ENCODE measurements at places on chromosomes 3 and 15.
A peak's percentile ranks its signal among the peaks of the same experiment; 100 is the strongest.

GRCh38 chr3:1439395-1439794, 346.6 kb downstream of the CNTN6 start:
- DNase-seq = no peak

DNA sequence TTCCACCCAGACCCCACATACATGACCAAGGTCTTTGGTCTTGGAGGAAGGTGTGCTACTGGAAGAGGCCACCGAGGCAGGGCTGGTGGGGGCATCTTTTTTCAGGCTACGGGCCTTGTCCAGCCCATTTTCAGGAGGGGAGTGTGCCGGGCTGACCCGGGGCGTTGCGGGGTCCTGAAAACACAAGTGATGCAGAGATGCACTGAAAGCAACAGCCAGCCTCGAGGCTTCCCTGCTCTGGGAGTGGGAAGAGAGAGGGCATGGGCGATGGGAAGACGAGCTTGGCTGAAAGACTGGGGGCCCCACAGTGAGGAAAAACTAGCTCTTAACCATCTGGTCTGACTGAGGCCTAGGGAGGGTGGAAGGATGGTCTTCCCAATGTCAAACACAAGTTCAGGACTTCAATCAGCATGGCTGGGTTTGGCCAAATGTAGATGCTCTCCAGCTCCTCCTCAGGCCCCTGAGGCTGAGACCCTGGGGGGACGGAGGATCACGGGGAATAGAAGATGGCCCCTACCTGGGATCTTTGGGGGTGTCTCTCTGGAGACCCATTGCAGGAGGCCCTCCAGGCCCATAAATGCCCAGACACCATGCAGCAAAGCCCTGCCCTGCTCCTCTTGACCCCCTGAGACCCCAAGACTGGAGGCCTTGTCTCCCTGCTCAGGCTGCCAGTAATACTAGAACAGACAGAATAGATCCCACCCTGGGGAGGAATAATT, 38.9 kb downstream of the TLE3 start:
- no peak for DNase-seq

DNA sequence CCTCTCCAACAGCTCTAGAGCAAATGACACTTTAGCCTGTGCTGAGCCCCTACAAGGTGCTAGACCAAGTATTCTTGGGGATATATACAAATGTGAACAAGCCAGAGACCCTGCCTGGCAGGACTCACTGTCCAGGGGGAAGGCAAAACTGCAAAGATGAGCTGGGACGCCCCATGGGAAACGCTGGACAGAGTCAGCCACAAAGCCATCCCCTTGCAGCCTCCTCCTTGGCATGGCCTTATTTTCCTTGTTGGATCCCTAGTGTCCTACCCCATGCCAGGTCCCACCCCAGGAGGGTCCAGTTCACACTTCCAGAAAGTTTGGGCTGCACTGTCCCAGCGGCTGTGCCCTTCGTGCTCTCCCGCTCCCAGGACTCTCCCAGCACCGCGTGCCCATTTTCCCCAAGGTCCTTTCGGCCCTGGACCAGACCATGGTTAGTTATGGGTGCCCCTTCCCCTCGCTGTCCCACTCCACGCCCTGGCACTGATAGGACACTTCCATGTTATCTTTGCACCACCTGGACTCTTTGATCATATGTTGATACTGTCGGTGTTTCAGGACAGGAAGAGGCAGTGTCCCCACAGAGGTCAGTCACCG, 5.8 kb upstream of the NRROS start:
- DNase-seq = no peak

DNA sequence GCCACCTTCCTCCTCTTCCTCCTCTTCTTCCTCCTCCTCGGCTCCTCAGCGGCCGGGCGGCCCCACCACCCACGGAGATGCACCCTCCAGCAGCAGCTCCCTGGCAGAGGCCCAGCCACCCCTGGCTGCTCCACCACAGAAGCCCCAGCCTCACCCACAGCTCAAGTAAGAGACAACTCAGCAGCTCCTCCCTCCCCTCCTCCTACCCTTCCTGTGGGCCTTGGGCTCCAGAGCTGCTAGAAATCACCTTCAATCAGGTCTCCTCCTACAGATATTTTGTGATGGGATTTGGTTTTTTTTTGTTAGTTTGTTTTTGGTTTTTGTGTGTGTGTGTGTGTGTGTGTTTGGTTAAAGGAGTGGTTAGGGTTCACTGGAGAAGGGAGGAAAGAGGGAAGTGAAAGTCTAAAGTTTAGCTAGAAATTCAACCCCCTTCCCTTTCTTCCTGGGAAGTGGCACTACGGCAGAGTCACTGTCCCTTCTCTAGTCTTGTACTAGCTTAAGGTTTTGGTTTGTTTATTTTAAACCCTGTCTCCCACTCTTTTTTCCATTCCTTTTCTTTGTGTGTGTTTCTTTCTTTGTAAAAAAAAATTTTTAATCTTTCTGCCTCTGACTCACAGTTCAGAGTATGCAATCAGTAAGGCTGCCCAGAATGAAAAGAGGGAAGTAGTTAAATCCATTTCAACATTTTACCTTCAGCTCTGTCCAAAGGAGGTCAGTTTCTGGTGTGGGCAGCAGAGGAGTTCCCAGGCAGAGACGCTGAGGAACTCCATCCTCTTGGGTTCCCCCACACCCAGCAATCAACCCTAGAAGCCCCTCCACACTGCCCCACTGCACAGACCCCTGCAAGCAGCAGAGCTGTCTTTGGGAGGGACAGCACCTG, 29.0 kb upstream of the TIMP4 start:
- DNase-seq = peak; percentile 75

GRCh38 chr3:98972155-98972554, 70.7 kb upstream of the DCBLD2 start:
- DNase-seq = peak; percentile 97

- peak; percentile 81 for DNase-seq
Measured at GRCh38 chr15:75840659-75841058, 2.6 kb upstream of the UBE2Q2 start.

DNA sequence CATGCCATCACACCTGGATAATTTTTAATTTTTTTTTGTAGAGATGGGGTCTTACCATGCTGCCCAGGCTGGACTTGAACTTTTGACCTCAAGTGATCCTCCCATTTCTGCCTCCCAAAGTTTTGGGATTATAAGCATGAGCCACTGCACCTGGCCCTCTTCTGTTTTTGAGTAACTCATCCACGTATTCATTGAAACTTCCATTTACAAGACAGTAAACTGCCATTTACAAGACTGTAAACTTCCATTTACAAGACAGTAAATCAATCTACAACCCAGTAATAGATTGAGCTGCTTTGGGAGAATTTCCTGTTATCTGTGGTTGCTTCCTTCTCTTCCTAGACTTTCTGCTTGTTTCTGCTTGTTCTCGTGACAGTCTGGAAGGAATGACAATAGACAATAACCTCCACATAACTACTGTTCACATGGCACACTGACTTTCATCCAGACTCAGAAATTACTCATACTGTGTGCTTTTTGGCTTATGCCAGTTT, 114.7 kb upstream of the CCNL1 start:
- DNase-seq = no peak

DNA sequence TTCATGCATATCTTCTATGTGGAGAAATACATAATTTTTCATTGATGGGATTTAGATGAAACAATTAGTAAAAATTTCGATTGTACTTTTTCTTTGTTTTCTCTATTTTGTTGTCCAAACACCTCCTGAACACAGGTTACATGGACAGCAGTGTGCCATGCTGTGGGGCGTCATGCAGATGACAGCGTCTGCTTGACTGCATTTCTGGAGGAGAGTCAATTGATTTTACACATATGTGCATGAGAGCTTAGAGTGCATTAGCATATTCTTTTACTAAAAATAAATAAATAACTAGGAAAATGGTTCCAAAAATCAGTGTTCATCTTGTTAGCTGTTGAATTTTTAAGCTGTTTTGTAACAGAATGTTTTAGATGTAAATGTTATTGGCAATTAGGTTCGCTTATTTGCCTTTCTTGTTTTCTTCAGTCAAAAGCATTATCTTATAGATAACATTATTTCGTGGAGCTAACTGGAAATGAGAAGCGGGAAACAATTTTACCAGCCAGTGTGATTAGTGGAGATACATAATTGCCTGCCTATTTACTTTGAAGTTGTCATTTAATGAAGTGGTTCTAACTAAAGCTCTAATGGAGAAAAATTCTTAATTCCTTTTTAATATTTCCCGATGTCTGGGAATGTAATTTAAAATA, 82.7 kb upstream of the VGLL3 start:
- DNase-seq = no peak

- no peak for DNase-seq
Measured at GRCh38 chr15:89356634-89357298, 22.1 kb upstream of the POLG start.

- peak; percentile 73 for DNase-seq
Measured at GRCh38 chr3:69088063-69088462, 3.3 kb downstream of the ARL6IP5 start.

- no peak for DNase-seq
Measured at GRCh38 chr3:192373032-192373431, 354.3 kb downstream of the FGF12 start.

GRCh38 chr3:196287090-196287439, 461 bp downstream of the PCYT1A start:
- peak; percentile 23 for DNase-seq

- peak; percentile 49 for DNase-seq
Measured at GRCh38 chr15:39499681-39500080, 81.2 kb upstream of the THBS1 start.

- DNase-seq = no peak
Measured at GRCh38 chr3:126109146-126109879, 25.4 kb upstream of the SLC41A3 start.

- DNase-seq = no peak
Measured at GRCh38 chr3:43970920-43971319, 270.8 kb upstream of the TOPAZ1 start.

DNA sequence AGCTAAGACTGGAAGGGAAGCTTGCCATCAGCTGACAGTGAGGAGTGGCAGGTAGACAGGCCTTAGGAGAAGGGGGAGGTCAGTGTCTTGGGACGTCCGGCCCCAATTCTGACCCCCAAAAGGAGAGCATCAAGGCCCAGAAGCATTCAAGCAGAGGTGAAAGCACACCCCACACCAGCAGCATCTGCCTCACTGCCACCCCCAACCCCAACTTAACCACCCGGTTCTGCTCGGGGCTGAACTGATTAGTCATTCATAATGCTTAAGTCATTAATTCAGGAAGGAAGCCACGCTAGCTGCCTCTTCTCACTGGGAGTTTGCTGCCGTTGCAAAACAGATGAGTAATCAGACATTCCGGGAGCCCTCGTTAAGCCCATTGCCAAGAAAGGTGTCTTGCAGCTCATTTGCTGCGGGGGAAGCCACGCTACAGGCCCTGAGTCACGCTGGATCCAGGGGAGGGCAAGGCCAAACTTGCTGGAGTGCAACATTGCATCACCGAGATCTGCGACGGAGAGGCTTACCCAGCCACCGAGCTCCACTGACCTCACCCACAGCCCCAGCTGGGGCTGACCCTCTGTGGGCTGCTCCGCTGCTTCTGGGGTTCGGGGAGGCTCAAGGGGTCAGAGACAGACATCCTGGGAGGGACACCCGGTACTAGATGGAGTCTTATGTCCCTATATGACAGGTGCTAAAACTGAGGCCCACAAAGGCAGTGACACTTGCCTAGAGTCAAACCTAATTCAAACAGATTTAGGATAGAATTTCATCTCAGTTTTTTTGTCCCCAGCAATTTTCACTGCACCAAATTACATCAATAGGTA, 46.4 kb upstream of the HES1 start:
- peak; percentile 99 for DNase-seq

DNA sequence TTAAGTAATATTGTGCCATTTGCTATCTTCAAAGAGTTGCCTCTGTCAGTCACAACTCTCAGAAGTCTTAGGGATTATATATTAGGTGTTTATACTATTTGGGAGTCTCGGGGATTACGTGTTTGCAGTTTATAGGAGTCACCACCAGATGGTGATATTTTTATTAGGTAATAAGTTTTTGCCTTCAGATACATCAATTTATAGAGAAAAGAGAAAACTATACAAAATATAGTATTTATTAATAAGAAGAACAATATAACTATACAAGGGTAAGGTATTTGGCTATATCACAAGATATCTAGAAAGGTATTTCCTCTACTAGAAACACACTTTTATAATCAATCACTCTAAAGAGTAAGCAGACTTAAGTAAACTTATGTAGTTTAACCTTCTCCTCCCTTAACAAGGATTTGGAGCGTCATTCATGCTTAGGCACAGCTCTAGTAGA, 10.7 kb upstream of the DHX36 start:
- DNase-seq = peak; percentile 61

GRCh38 chr3:172675441-172676193, 35.2 kb downstream of the NCEH1 start:
- DNase-seq = peak; percentile 69

DNA sequence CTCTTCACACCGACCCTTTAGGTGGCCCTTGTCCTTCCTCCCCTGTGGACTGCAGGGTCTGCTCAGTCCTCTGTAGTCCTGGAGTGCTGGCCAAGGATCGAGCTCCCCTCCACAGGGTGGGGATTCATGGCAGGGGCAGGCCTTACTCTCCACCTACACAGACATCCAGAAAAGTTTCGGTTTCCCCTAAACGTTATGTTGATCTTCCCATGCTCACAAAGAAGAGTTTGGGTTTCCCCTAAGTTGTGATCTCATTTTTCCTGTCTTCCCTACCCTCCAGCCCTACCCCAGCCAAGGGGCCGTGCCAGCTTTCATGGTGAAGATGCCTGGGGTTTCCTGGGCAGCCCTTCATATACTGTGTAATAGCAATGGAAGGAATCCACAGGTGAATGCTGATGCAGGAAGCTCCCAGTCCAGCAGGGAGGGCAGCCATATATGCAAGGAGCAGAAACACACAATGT, 10.3 kb downstream of the STOML1 start:
- peak; percentile 47 for DNase-seq

DNA sequence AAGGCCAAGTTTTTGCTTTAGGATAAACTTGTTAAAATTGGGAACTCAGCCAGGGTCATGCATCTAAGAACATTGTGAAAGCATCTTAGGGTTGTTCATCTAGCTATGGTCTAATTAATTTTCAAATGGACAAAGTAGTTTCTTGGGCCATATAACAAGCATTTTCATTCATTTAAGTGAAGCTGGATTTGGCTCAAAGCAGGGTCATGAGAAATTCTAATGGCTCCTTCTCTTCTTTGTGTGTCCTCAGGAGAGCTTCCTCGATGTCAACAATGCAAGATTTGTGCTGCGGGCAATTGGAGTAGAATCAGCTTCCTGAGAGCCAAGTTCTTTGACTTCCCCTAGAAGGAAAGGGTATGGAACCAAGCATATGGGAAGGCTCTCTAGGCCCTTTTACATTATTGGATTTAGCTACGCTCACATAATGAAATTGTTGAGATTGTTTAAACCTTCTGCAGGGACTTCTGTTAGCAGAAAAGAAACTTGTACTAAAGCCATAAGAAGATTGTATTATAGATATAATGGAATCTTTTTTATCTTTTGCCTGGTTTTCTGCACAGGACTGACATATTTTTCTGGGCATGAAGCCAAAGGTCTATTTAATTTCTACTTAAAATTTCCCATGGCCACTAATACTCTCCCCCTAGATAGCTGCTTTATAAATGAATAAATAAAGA, 1.8 kb upstream of the SAMMSON start:
- DNase-seq = no peak

- DNase-seq = no peak
Measured at GRCh38 chr15:97941572-97941971, 18.9 kb upstream of the ARRDC4 start.

- no peak for DNase-seq
Measured at GRCh38 chr15:36545467-36545992, 33.9 kb upstream of the CDIN1 start.
